ENCODE measurements at places on chromosomes 1 and 21.

- no peak for DNase-seq
Observed at GRCh38 chr1:116405241-116406135, 32.4 kb downstream of the ATP1A1 start.

- DNase-seq, result no peak
Observed at GRCh38 chr1:228488125-228488817, 1.1 kb downstream of the RNF187 start.

DNA sequence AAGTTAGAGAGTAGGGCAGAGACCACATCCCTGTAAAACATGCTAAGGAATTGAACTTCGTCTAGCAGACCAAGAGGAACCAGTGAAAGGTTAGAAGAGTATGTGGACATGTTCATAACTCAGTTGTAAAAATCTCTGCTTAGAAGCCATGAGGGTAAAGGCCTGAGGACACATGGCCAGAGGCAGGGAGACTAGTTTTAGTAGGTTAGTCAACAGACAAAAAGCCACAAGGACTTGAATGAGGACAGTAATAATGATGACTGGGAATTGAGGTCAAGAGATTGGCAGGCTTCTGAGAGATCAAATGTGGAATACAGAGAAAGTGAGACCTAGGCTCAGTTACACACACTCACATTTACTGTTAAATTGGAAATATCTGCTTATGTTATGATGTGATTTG is 205.5 kb upstream of the HOOK1 start:
- DNase-seq, result no peak

DNA sequence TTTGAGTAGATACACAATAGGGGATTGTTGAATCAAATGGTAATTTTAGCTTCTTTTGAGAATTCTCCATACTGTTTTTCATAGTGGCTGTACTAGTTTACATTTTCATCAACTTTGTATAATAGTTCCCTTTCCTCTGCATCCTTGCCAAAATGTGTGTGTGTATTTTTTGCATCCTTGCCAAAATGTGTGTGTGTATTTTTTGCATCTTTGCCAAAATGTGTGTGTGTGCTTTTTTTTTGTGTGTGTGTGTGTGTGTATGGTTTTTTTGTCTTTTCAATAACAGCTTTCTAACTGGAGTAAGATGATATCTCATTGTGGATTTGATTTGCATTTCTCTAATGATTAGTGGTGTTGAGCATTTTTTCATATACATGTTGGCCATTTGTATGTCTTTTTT is 105.4 kb downstream of the ATP6V1G3 start:
- no peak for DNase-seq

- no peak for DNase-seq
Observed at GRCh38 chr1:3651930-3652547, at the start of gene TP73. Gene TP73 (plus strand): TSS chr1:3652516. CDS start chr1:3682366, 29,850 bp downstream.

GRCh38 chr1:40270152-40270834 is 12.3 kb downstream of the ZMPSTE24 start:
- DNase-seq, result no peak

DNA sequence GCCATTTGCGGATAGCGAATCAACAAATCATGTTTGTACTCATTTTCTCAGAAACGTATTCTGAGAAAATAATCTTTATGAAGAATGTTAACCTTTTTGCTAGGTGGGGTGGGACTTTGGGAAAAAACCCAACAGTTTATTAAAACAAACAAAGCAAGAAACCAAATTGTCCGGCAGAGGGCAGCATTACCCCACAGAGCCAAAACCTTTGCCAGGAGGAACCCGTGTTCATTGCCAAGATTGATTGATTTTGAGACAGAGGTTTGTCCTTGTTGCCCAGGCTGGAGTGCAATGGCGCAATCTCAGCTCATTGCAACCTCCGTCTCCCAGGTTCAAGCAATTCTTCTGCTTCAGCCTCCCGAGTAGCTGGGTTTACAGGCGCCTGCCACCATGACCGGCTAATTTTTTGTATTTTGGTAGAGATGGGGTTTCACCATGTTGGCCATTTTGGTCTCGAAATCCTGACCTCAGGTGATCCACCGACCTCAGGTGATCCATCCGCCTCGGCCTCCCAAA is 70.8 kb upstream of the RHOU start:
- DNase-seq, result peak; percentile 77

GRCh38 chr1:61253059-61253735 is 170.8 kb downstream of the NFIA start:
- DNase-seq, result no peak

GRCh38 chr21:36200081-36200561 is 43.5 kb downstream of the DOP1B start:
- DNase-seq, result no peak

GRCh38 chr1:28755701-28756100 is 19.0 kb downstream of the YTHDF2 start:
- no peak for DNase-seq

- no peak for DNase-seq
Observed at GRCh38 chr1:196355206-196355786, 252.9 kb downstream of the KCNT2 start.

DNA sequence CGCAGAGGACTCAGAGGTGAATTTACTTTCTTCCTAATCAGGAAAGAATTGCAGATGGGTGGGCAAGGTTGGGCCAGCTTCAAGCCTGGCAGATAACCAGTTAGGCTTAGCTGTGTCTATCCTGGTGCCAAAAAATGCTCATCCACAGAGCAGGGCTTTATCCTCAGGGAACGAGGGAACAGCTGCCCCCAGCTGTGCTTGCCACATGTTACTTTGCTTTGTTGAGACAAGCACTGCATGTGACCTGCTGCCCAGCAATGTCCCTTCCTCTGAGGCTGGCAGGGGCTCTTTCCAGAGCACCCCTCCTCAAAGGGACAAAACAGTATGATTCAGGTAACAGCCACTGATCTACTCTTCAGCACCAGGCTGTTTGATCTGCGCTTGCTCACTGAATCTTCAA is 505.1 kb upstream of the USP24 start:
- DNase-seq, result no peak

- no peak for DNase-seq
Observed at GRCh38 chr1:198167436-198167934, 10.7 kb downstream of the NEK7 start.

GRCh38 chr1:83928396-83928795 is 70.5 kb downstream of the TTLL7 start:
- DNase-seq, result no peak

- no peak for DNase-seq
Observed at GRCh38 chr1:201586806-201587205, 47.9 kb downstream of the NAV1 start.

- DNase-seq, result no peak
Observed at GRCh38 chr1:114270282-114270681, 116.6 kb upstream of the SYT6 start.

DNA sequence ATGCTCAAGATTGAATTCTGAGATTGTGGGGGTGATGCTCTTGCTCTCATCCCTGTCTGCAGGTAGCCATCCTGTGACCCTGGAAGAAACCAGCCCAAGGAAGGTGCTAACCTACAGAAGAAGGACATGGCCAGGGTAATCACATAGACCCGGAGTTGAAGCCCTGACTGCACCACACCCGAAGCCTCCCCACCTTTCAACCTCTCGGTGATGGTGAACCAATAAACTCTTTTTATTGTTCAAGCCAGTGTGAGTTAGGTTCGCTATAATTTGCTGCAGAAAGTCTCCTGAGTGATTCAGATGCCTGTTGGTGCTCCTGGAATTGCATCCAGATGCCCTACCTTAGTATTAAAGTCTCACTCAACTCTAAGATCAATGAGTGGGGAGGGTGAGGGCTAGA is 163.6 kb downstream of the PLPP3 start:
- no peak for DNase-seq

DNA sequence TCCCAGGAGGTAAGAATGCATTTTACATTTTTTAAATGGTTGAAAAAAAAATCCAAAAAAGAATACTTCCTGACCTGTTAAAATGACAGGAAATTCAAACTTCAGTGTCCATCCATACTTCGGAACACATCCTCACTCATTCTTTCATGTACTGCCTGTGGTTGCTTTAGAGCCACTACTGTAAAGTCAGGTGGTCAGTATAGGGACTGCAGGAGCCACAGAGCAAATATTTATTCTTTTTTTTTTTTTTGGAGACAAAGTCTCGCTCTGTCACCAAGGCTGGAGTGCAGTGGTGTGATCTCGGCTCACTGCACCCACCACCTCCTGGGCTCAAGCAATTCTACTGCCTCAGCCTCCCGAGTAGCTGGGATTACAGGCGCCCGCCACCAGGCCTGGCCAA is 124.7 kb downstream of the CLIC6 start:
- DNase-seq, result no peak

GRCh38 chr1:166200743-166201142 is 33.9 kb upstream of the FAM78B start:
- no peak for DNase-seq

- DNase-seq, result no peak
Observed at GRCh38 chr1:225460021-225460736, 32.3 kb upstream of the LBR start.

DNA sequence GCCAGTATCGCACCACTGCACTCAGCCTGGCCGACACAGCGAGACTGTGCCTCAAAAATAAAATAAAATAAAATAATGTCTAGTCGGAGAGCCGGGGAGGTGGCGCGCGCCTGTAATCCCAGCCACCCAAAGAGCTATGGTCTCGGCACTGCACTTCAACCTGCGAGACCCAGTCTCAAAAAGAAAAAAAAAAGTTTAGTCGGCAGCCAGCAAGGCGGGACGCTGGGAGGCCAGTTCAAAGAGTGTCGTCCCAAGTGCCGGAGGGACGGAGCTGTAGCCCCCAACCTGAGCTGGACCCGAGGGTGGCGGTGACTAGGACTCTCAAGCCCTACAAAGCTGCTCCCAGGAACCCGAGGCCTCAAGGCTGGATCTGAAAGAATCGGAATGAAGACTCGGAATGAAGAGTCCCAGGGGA is 632 bp upstream of the FALEC start:
- DNase-seq, result no peak

- peak; percentile 44 for DNase-seq
Observed at GRCh38 chr1:73998348-73998959, 199.5 kb downstream of the LRRIQ3 start.
